ENCODE measurements at places on chromosomes 1 and 21.

GRCh38 chr1:47683401-47683800 is 245.6 kb downstream of the FOXD2 start:
- DNase-seq, result no peak

GRCh38 chr1:59733443-59734141 is 81.2 kb upstream of the HOOK1 start:
- DNase-seq, result peak; percentile 56

DNA sequence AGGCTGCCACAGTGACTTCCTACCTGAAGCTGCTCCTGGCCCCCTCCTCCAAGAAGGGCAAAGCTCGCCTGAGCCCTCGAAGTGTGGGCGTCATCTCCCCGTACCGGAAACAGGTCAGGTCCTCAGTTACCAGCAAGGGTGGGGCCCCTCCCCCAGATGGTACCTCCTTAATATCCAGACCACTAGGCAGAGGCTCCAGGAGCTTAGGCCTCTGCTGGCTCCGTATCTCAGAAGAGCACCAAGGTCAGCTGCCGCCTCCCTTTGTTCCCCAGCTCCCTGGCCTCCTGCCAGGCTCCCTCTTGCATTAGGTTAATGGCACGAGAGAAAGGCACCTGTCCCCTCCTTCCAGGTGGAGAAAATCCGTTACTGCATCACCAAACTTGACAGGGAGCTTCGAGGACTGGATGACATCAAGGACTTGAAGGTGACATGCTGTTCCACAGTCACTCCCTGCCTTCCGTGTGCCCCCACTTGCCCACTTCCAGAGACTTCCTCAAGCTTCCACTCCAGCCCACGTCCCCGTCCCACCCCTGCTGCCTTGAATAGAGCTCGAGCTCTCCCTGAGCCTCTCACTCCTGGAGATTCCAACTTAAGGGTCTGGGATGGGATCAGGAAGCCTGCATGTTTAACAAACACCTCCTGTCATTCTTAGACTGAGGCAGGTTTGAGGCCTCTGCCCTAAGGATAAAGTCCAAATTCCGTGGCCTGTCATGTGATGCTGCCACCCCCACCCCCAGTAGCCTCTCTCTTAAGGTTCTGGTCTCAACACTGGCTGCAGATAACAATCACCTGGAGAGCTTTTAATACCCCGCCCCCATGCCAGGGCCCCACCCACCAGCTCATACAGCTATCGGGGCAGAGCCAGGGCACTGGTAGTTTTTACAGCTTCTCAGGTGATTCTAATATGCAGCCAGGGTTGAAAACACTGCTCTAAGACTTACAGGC is 8.3 kb downstream of the RHOC start:
- DNase-seq, result no peak

- DNase-seq, result peak; percentile 90
These were observed 8.5 kb downstream of the FBXO2 start for GRCh38 chr1:11645670-11646265.

DNA sequence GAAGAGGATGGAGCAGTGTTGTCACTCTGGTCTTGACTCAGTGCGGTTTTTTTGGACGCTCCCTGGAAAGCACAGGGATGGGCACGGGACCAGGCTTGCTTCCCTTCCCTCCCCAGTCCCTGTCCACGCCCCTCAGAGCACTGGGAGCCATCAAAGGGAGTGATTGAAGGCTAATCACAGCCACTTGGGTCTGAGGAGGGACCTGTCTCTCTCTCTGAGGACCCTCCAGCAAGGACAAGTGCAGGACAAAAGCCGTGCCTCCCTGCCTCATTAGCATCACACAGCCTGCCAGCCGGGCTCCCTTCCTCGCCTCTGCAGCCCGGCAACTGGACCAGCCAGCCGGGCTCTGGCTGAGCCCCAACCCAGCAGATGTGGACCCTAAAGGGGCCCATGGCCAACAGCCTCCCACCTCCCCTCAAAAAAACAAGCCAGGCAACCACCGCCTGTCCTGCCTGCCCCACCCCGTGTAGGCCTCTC is 18.6 kb upstream of the PDZK1IP1 start:
- no peak for DNase-seq

DNA sequence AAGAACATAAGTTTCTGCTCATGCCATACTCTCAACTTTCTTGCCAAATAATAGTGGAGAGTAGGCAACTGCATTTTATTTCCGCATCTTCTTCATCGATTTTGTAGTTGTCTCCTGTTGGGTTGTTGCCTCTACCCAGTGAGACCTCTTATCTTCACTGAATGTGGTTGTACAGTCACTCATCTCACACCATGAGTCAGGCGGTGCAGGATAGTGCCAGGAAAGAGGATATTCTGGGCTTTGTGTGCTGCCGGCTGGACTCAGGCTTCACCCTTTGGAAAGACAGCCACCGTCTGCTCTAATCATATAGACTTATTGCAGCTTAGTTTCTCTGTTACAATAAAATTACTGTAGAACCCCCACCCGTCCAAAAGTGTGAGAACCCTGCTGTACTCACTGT is 154.3 kb upstream of the USP24 start:
- peak; percentile 58 for DNase-seq

DNA sequence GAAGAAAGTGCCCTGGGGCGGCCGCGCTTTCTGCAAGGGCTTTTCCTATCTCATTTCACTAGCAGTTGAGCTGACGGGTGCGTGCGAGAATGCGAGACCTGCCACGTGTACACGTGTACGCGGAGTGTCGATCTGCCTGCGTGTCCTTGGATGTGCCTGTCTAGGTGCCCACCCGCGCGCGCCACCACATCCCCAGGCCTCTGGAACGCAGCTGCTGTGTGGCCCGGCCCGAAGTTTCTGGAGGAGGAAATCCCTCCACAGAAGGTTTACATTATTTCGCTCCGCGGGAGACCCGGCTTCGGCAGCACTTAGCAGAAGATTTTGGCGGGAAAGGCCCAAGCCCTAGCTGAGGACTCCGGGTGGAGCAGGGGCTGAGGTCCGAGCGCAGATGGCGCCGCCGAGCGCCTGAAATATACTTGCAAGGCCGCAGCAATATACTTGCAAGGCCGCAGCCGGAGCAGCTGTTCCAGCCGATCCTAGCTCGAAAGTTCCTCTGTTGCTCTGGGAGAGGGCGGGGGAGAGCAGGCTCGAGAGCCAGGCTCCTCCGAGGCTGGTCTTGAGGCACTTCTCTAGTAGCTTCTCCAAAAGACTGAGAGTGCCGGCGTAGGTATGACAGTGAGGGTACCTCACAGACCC is 3.9 kb downstream of the TBX15 start:
- DNase-seq, result peak; percentile 69

- no peak for DNase-seq
These were observed 106.7 kb upstream of the NRIP1 start for GRCh38 chr21:15171546-15171945.

DNA sequence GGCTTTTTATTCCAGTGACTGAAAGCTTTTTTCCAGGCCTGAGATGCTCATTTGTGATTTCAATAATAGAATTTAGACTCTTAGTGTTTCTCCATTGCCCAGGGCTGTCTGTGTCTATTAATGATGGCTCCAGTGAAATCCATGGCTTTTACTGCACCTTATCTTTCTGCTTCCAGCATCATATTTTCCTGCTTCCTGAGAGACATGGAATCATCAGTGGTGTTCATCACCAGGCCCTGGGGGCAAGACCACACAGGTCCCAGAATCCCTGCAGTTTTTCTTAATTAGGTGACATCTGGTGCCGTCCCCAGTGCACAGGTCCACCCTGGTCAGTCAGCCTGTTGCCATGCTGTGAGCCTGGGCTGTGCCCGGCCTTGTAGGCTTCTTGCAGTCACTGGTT is 15.5 kb downstream of the NT5C1A start:
- DNase-seq, result no peak
